ENCODE measurements at places on chromosomes 3 and 15. TPM values are rescaled to one million over a fixed set of nuclear protein-coding genes. Genes with fewer than 3 reads are reported as not detected.

DNA sequence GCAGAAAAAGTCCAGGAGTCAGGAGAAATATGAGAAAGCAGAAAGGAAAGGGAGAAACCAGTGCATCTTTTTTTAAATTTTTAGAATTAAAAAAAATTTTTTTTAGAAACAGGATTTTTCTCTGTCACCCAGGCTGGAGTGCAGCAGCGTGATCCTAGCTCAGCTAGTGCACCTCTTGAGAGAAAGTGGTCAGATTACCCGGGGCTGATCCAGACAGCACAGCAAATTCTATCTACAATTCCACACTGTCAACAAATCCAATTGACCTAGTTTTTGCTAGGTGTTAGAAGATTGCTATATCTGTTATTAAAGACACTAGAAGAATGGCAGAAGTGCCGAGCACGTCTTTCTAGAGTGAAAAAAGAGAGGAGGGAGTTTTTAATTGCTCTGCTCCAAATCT is 117.3 kb downstream of the RFTN1 start:
- DNase-seq = no peak

The TMEM89 gene
- not detected for total RNA-seq

DNA sequence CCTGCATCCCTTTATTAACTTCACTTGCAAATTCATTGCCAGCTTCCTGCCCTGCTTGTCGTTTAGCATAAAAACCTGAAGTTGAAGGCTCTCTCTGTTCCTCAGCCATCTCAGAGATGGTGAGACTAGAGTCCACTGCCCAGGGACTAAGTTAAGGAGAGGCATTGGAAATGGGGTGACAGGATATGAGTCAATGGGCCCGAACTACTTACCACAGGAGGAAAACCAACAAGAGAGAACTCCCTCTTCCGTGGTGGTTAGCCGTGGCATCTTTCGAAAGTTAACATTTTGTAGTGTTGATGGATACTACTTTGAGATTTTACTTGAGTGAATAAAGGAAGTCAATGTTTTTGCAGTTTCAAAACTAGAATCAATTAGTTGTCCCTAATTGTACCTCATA is 65.3 kb downstream of the LRTM1 start:
- DNase-seq = no peak

The SLC2A2 gene
- total RNA-seq = not detected

DNA sequence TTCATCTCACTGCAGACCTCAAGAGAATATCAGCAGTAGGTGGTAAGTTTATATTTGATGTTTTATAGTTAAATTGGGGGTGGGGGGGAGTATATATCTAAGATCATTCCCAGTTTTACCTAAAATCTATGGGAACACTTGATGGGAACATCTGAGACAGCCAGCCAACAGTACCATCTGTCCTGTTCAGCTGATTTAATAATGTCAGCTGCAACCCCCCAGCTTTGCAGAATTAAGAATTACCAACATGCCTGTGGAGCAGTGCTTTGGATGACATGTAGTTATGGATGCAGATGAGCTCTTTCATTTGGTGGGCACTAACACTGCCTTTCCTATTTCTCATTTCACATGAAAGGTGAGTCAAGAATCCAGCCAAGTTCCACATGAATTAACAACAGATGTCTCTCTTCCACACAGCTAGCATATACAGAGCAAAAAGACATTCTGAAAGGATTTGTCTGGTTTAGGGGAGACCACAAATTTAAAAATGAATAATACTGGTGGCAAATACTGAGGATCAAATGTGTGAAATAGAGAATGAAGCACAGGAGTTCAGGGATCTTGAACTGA is 76.2 kb downstream of the SETD5 start:
- DNase-seq = no peak

The THRB gene
- 25.1 TPM for total RNA-seq

- DNase-seq = no peak
Observed at GRCh38 chr3:101484805-101485620, 28.0 kb downstream of the SENP7 start.

DNA sequence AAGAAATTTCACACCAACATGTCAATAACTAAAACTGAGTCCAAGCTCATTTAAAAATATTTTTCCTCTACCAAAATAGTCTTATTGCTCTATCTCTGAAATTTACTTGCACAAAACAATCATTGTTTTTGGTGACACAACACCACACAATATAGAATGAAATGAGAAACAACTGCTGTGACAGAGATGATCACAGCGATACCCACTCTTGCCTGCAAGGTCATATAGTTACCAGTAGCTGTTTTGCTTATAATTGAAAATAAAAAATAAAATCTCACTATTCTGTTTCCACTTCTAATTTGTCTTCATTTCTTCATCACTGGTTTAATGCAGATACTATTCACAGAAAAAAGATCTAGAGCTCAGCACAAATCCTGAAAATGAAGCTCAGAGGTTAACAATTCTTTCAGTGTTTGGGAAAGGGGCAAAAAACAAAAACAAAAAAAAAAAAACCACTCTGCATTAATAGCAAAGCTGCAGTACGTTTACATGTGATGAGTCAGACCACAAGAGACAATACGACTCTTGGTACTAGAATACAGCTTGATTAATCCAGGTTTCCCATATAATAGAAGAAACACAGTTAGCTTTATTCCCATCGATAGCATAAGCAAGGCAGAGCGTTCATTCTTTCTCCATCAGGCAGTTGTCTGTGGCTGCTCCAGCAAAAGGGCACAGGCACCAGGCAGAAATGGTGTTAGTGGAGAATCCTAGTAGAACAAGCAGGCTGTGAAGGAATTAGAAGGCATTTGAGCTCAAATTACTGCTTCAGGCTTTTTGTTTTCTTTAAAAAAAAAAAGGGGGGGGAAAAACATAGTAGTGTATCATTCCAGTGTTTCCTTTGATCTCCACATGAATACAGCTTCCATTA is 773 bp downstream of the ANKRD28 start:
- no peak for DNase-seq

GRCh38 chr15:76972389-76973361 is 22.3 kb upstream of the PSTPIP1 start:
- no peak for DNase-seq

GRCh38 chr15:52699457-52699856 is 20.3 kb upstream of the ATOSA start:
- DNase-seq = no peak

The CCDC39 gene
- not detected for total RNA-seq

- DNase-seq = no peak
Observed at GRCh38 chr3:9399337-9399703, 1.9 kb downstream of the SETD5 start.

The CPN2 gene
- total RNA-seq = not detected

GRCh38 chr3:151579571-151580270 is 118.9 kb upstream of the IGSF10 start:
- DNase-seq = no peak

- DNase-seq = no peak
Observed at GRCh38 chr15:98873441-98874218, 134.0 kb downstream of the PGPEP1L start.

- peak; percentile 69 for DNase-seq
Observed at GRCh38 chr15:31004220-31004733, 12.8 kb upstream of the MTMR10 start.

The NME9 gene
- total RNA-seq = not detected

GRCh38 chr3:69723389-69723788 is 15.9 kb upstream of the MITF start:
- DNase-seq = no peak

DNA sequence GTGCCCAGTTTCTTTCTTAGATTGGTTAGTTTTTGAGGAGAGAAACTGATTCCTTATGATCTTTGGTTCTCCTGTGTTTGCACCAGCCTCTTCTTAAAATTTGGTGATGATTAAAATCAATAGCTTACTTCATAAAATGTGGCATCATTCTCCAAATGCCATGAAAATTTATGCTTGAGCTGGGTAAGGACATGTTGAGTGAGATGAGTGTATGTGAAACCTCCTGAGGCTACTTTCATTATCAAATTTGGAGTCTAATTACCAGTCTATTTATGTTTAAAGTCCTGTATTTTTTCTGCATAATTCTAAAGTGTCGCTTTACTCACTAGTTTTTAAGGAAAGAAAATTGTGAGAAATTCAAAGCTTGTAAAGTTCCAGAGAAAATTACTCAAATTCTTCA is 102.1 kb downstream of the DIPK2A start:
- no peak for DNase-seq

The ZPLD1 gene
- not detected for total RNA-seq

DNA sequence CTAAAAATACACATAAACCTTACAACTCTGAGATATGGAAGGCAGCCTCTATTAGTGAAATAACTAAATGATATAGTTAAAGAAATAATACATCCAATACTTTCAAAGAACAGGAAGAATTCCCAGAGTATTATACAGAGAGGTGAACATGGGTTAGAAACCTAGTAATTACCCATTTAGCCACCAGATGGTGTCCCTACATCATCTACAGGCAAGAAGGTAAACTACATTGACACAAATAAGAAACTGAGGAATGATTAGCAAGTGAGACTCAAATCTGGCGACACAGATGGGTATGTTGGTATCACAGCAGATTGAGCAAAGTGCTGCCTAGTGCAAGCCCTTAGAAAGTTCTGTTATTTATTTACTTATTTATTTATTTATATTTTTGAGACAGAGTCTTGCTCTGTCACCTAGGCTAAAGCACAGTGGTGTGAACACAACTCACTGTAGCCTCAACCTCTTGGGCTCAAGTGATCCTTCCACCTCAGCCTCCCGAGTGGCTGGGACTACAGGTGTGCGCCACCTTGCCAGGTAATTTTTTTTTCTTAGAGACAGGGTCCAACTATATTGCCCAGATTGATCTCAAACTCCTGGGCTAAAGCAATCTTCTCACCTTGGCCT is 28.2 kb downstream of the NEK4 start:
- no peak for DNase-seq

Measured in transverse colon (tissue), 4 donors.